Hematopoietic multipotent progenitor cell treated with erythropoietin and hydrocortisone succinate and interleukin-3 and kit ligand, for 4 days (in vitro differentiated cells): ENCODE measurements at places on chromosomes 13 and 19.
A peak's percentile ranks its signal among the peaks of the same experiment; 100 is the strongest.

GRCh38 chr13:29503041-29503837 is 92.2 kb downstream of the SLC7A1 start:
- DNase-seq: peak; percentile 21

DNA sequence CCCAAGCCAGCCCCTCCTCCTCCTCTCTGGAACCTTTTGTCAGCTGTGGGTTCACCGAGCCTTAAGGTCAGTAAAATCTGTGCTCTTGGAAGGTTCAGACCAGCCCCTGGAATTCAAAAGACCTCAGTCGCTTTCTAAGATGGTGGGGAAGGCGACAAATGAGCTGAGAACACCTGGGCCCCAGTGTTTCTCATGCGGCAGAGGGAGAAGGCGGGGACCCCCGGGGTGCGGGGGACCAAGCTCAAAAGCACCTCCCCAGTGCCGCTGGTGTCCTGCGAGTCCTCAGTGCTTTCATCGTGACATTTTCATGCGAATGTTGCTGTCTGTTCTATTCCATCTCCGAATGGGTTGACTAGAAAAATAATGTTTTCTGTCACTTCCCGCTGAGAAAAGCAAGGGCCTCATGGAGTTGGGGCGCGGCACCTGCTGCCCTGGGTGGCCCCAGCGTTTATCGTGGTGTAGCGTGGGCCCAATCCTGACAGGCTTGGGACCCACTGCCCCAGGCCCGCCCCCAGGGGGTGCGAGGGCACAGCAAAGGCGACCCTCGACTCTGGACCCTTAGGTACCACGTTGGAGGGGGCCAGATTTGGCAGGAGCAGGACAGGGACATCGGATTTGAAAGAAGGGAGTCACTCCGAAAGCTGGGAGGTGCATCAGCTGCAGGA is 751 bp upstream of the NTN5 start:
- no peak for DNase-seq

DNA sequence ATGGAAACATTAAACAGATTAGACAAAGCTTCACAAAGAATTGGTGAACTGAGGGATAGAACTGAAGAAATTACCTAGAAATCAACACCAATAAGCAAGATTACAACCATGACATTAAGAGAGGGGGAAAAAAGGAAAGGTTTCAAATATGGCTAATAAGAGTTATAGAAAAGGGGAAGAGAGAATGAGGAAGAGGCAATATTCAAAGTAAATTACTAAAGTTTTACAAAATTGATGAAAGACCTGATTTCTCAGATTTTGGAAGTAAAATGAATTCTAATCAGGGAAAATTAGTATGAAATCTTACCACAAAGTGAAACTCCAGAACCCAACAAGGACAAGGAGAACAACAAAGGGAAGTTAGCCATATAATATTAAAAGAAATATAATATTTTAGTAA is 187.4 kb downstream of the NBEA start:
- DNase-seq: no peak

DNA sequence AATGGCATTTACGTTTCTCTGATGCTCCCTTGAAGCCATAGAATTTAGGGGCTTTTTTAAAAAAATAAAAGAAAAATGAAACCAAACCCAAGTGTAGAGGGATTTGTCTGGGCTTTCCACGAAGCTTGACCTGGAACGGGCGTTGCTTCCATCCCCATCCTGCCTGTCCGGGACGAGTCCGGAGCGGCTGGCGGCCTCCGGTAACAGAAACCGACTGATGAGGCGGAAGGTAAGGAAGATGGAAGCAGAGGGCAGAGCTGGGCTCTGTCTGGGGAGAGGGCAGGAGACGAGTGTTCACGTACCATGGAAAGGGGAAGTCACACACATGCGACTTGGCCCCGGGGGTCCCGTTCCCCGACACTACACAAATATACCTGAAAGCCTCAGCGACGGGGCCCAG is 34.3 kb downstream of the BTBD2 start:
- DNase-seq: no peak

GRCh38 chr13:99258210-99258860 is at the start of gene GPR18:
Gene GPR18, minus strand, starts transcription at chr13:99258379. Its CDS starts 2,507 bp downstream, at chr13:99255872.
- DNase-seq: peak; percentile 26
